ENCODE measurements at places on chromosomes 4 and X.

DNA sequence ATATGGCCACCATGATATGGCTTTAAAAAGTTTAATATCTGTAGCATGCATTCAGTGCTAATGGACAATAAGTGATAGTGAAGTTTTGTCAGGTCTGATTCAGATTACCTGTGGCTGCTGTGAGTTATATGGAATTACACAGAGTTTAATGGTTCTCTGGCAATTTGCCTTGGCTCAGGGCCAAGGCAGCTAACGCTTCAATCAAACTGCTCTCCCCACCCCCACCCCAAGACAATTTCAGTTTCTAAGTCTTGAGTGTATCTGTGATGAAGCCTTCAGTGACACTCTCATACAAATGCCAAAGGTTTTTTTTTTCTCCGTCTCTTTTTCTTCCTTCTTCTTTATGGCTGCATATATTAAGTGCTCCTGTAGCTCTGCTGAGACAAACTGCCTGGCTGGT lies 106.6 kb downstream of the SHROOM4 start:
- DNase-seq, result no peak

- no peak for DNase-seq
Observed at GRCh38 chrX:127578395-127578794, 473.8 kb downstream of the ACTRT1 start.

GRCh38 chr4:112288455-112288854 lies 2.8 kb upstream of the TIFA start:
- no peak for DNase-seq

DNA sequence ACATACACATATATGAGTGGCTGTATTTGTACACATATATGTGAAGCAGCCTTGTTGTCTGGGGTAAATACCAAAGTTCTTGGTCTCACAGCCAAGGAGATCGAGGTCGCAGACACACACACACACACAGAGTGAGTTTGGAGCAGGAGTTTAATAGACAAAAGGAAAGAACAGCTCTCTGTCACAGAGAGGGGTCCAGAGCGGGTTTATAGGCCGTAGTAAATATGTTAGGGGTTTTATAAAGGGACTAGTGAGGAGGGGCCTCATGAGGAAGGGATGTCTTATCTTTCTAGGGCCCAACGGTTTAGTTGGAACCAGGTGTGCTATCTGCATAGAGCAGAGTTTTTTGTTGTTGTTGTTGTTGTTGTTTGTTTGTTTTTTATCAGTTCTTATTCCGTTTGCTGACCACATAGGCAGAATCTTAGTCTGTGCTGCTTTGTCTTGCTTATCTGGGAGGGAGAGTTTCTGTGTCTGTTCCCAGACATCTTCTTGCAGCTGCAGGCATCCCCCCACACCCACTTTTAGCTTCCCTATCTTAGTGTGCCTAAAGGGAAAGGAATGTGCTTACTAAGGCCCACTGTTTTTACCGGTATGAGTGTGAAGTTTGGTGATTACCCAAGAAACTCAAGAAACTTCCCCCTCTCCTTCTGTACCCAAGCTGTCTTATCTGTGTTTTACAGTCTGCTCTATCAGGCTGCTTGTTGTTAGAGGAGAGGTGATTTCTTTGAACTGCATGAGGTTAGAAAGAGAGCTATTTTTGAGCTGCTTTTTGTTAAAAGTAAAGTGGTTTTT lies 91.9 kb downstream of the TENT5D start:
- no peak for DNase-seq

DNA sequence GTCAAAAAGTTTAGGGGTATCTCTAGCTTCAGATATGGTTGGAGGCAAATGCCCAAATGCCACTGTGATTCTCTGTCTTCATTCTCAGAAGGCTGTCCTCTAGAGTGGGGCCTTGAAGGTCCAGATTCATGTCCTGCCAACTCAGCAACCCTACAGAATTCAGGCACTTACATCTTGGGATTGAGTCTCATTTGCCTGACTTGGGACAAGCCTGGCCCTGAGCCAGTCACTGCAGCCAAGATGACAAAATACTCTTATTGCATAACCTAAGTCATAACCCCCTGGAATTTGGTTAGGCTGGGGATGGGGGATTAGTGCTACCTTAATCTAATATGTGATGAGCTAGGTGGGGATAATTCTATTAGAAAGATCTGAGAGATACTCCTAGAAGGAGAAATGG lies 100.5 kb downstream of the AREG start:
- no peak for DNase-seq

GRCh38 chr4:53748328-53748772 lies 157.1 kb upstream of the LNX1 start:
- no peak for DNase-seq

GRCh38 chrX:34144246-34144645 lies 12.1 kb upstream of the FAM47A start:
- DNase-seq, result no peak

- peak; percentile 11 for DNase-seq
Observed at GRCh38 chrX:133249266-133250058, 31.3 kb upstream of the TFDP3 start.

- no peak for DNase-seq
Observed at GRCh38 chr4:109978704-109979454, 66.2 kb downstream of the EGF start.

- DNase-seq, result peak; percentile 53
Observed at GRCh38 chr4:122152711-122153226, 638 bp downstream of the BLTP1 start.

GRCh38 chrX:9369802-9370291 lies 95.0 kb upstream of the TBL1X start:
- DNase-seq, result no peak

GRCh38 chr4:97645071-97645821 lies 498.0 kb downstream of the STPG2 start:
- no peak for DNase-seq

DNA sequence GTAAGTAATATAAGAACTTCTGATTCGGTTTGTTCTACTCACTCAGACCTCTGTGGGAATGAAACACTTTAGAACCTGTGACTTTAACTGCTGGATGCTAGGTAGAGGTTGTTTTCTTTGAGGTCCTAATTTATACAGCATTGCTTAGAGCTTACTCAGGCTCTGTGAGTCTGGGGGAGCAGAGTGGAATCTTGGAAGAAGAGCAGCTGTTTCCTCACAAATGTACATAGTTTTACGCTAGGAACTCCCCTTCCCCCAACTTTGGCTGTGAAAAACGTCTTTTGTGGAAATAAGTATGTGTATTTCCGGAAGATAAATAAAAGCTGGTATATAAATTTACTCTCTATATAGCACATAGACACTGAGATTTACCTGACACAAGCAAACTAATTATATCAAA lies 141.4 kb downstream of the NAA11 start:
- no peak for DNase-seq

- peak; percentile 81 for DNase-seq
Observed at GRCh38 chrX:38882894-38883626, 81.8 kb downstream of the MID1IP1 start.

GRCh38 chrX:40094900-40095582 lies 2.7 kb downstream of the BCOR start:
- no peak for DNase-seq

DNA sequence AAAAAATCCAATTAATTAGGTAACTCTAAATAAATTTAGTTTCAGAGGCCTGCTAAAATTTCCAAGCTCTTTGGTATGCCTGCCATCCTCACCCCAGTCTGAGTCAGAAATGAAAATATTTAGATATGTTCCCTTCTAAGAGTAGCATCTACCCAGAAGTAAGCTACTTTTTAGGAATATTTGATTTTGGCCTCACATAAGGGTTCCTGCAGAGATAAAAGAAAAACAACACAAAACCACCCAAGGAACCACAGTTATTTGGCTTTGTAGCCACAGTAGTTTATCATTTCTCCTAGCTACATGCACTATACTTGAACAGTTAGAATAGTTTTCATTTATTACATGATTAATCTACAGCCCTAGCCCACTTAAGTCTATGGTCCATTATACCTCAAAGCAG lies 192.6 kb upstream of the FAM241A start:
- peak; percentile 30 for DNase-seq

DNA sequence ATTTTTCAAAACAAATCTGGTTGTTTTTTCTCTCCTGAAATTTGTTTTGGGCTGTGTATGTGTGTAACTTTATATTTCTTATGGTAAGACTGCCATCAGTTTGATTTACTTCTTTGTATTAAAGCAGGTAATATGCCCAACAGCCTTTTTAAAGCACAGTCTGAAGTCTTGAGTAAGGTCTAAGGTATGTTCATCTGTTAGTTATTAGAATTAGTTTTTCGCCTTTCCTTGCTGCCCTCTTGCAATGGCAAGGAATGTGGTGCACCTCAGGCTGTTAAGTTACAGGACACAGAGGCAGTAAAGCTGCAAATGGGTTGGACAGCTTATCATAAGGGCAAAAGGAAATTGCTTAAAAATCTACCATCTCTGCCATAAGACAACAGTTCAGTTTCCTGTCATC lies 71.8 kb downstream of the METTL14 start:
- no peak for DNase-seq

DNA sequence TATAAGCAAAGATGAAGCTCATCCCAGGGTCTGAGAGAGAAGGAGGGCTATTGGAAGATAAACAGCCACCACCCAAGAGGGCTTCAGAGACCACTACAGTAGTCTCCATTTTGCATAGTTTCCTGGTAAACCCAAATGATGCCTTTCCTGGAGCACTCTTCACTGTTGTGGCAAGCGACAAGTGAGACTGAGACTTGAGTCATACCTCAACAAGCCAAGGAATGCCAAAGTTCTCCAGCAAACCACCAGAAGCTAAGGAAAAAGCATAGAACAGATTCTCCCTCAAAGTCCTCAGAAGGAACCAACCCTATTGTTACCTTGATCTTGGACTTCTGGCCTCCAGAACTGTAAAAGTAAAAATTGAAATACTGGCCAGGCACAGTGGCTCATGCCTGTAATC lies 65.9 kb downstream of the LARP7 start:
- peak; percentile 22 for DNase-seq

GRCh38 chr4:155491336-155492120 lies 114.8 kb upstream of the MAP9 start:
- DNase-seq, result no peak

GRCh38 chrX:47080215-47080914 lies 2.1 kb downstream of the RGN start:
- no peak for DNase-seq

GRCh38 chr4:81137446-81137845 lies 77.6 kb downstream of the PRKG2 start:
- DNase-seq, result no peak

- no peak for DNase-seq
Observed at GRCh38 chrX:107477406-107477805, 28.0 kb downstream of the FRMPD3 start.

DNA sequence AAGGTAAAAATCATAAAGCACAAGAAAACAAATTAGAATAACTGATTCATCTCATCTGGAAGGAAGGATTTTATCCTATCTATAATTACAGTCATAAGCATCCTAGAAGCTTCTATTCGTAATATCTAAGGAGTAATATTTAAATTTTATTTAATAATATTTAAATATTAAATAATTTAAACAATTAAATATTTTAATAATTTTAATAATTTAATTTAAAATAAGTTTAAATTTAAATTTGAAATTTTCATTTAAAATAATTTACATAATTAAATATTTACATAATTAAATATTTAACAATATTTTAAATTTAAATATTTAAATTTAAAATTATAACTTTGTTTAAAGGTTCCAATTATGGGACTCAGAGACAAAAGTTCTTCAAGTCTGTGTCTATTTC lies 127.5 kb upstream of the GK2 start:
- no peak for DNase-seq

GRCh38 chrX:2781226-2781571 lies 29.4 kb downstream of the XG start:
- DNase-seq, result no peak

- no peak for DNase-seq
Observed at GRCh38 chr4:86845593-86845992, 3.6 kb downstream of the SLC10A6 start.

GRCh38 chr4:3532751-3533422 lies 665 bp upstream of the LRPAP1 start:
- no peak for DNase-seq

- no peak for DNase-seq
Observed at GRCh38 chr4:81600520-81601357, 129.0 kb upstream of the RASGEF1B start.

DNA sequence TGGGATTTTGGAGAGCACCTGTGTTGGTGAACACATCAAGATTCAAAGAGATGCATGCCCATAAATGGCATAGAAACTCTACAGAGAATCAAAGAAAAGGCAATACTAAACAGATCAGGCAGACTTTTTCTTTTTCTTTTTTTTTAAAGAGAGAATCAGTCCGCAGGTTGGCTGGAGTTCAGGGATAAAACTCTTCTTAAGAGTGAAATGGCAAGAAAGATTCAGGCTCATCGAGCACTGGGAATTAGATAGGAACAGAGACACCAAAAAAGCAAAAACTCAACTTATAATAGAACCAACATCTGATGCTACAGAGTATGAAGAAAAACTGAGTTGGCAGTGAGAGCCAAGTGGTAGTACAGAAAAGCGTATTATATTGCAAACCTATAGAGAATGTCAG lies 314.3 kb downstream of the ARHGAP24 start:
- DNase-seq, result no peak

DNA sequence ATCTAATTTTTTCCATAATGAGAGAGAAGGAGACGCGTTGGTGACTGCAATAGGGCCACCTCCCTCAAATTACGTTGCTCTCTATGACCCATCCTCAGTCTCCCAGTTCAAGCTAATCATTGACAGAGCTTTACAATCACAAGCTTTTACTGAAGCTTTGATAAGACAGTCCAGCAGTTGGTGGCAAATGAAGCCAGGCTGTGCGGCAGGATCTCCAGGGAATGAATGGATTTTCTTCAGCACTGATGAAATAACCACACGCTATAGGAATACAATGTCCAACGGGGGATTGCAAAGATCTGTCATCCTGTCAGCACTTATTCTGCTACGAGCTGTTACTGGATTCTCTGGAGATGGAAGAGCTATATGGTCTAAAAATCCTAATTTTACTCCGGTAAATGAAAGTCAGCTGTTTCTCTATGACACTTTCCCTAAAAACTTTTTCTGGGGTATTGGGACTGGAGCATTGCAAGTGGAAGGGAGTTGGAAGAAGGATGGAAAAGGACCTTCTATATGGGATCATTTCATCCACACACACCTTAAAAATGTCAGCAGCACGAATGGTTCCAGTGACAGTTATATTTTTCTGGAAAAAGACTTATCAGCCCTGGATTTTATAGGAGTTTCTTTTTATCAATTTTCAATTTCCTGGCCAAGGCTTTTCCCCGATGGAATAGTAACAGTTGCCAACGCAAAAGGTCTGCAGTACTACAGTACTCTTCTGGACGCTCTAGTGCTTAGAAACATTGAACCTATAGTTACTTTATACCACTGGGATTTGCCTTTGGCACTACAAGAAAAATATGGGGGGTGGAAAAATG lies at the start of gene KLB:
Gene KLB (plus strand): TSS at position 168 of the 821 bp plus-strand sequence. CDS start 20 bp downstream, at position 188.
- no peak for DNase-seq

GRCh38 chr4:8364141-8364540 lies 76.4 kb downstream of the ACOX3 start:
- DNase-seq, result no peak

DNA sequence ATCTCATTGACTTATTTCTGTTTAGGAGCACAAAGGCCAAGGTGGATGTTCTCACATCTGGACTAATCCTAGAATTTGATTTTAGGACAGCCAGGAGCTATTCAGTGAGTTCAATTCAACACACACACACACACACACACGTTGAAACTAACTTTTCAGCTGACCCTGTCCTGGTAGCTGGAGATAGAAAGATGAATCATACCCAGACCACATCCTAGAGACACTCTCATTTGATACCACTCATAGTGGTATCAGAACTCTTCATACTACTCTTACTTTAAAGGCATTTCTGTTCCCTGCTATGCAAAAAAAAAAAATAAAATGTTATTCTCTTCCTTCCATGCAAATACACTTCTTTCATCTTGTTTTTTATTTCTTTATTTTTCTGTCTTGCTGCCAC lies 36.7 kb downstream of the KLF8 start:
- no peak for DNase-seq

Data from AG20443 (cell line).